NT2/D1 (cell line): ENCODE measurements at places on chromosomes 2 and 18.

DNA sequence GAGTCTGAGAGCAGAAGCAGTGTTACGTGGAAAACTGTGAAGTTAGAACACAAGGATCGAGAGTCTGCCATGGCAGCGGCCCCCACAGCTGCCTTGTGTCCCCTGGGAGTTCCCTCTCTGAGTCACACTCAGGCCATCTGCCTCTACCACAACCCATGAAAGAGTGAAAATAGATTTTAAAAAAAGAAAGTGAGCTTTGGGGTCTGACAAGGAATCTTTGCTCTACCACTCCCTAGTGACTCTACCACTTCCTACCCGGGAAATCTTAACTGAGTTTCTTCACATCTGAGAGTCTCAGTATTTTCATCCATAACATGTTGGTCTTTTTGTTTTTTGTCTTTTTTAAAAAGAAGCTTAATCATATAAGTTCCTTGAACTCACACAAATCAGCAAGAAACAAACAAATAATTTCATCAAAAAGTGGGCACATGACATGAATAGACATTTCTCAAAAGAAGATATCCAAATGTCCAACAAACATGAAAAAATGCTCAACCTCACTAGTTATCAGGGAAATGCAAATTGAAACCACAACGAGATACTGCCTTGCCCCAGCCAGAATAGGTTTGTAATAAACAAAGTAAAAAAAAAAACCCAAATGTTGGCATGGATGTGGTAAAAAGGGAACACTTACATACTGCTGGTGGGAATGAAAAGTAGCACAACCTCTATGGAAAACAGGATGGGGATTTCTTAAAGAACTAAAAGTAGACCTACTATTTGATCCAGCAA, 2.4 kb upstream of the MSGN1 start:
- no peak for DNase-seq

- DNase-seq = no peak
Measured at GRCh38 chr2:60067006-60067405, 486.4 kb downstream of the BCL11A start.

DNA sequence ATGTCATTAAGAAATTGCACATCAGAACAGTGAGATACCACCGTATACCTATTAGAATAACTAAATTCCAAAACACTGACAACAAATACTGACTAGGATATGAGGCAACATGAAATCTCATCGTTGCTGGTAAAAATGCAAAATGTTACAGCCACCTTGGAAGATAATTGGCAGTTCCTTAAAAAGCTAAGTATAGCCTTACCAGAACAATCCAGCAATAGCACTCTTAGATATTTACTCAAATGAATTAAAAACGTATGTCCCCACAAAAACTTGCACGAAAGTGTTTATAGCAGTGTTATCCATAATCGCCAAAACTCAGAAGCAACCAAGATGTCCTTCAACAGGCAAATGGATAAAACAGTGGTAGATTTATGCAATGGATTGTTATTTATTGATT, 241.7 kb downstream of the EPHA4 start:
- no peak for DNase-seq

DNA sequence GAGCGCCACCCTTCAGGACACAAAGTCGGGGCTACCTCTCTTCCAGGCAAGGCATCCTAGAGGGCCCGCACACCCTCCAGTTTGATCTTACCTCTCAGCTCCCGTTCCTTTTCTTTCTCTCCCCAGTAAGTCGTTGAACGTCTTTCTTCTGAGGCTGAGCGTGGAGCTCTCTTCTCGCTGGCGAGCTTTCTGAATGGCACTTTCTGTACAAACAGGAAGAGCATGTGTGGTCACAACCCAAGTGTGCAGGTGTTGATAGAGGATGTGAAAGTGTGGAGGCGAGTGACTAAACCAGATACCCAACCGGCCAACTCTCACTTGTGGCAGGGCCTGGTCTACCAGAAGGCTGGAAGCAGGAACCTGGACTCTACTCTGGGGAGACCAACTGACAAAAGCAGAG, at the start of gene AFF3:
Gene AFF3, minus strand, starts transcription at position 198 of the 400 bp plus-strand sequence. CDS start 38,136 bp downstream, outside the sequence.
- no peak for DNase-seq

DNA sequence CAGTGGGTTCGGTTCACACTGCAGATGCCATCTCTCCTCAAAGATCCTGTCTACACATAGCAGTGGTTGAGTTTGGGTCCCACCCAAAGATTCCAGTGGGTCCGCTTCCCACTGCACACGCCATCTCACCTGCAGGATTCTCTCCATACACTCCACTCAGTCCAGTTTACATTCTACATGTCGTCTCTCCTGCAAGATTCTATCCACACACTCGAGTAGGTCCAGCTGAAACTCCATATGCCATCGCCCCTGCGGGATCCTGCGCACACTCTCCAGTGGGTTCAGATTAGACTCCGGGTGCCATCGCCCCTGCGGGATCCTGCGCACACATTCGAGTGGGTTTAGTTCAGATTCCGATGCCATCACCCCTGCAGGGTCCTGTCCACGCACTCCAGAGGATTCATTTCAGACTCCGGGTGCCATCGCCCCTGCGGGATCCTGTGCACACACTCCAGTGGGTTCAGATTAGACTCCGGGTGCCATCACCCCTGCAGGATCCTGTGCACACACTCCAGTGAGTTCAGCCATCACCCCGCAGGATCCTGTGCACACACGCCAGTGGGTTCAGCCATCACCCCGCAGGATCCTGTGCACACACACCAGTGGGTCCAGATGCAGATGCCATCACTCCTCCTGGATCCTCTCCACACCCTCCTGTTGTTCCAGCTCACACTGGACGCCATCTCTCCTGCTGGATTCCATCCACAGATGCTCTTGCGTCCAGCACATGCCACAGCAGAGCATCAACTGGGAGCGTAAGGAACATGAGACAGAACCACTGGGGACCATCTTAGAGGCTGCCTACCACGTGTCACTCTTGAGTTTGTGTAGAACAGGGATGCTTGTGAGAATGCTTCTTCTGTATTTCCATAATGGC, 3.0 kb upstream of the PXDN start:
- DNase-seq = no peak

DNA sequence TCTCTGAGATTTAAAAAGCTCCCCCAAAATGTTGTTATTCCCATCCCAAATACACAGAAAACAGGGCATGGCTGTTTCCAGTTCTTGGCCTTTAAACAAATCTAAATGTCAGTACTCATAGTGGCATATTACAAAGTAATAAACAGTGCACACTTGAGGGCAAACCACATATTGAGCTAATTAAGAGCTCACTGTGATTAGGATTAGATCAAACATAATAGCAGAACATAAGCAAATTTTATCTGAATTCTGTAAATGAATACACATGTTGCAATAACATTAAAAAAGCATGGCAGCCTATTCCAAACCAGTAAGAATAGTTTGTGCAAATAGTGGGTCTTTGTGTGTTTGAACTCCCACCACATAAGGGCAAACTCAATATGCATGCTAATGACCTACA, 66.7 kb downstream of the FAM228A start:
- DNase-seq = no peak

GRCh38 chr2:179449010-179449409, 184.4 kb upstream of the SESTD1 start:
- DNase-seq = no peak

DNA sequence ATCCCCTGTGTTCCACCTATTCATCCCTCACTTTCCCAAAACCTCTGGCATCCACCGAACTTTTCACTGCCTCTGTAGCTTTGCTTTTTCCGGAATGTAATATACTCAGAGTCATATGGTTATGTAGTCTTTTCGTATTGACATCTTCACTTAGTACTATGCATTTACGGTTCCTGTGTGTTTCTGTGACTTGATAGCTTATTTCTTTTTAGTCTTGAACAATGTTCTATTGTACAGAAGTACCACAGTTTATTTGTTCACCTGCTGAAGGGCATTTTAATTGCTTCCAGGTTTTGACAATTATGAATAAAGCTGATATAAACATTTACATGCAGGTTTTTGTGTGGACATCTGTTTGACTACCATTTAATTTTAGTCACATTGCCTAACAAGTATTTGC, 154.7 kb upstream of the DOK6 start:
- DNase-seq = no peak

GRCh38 chr2:230520061-230520874, 104.3 kb downstream of the SP100 start:
- no peak for DNase-seq

DNA sequence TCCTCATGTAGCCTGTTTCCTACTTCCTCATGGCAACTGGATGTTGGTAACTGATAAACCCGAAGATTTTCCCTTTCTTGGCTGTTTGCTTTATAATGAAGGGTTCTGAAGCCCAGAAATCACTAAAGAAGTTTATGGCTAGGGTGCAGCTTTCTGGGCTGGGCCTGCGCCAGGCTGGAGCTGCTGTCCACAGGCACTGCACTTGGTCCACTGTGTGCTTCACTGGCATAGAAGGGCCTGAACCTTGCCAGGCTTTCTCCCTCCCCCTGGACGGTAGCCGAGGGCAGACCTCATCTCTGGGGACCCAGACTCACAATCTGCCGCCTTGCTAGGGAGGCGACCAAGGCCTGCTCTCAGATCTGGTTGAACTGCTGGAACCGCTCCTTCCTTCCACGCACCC, 133.3 kb upstream of the SPRED2 start:
- no peak for DNase-seq

- DNase-seq = no peak
Measured at GRCh38 chr18:61929881-61930640, 37.3 kb upstream of the RNF152 start.

DNA sequence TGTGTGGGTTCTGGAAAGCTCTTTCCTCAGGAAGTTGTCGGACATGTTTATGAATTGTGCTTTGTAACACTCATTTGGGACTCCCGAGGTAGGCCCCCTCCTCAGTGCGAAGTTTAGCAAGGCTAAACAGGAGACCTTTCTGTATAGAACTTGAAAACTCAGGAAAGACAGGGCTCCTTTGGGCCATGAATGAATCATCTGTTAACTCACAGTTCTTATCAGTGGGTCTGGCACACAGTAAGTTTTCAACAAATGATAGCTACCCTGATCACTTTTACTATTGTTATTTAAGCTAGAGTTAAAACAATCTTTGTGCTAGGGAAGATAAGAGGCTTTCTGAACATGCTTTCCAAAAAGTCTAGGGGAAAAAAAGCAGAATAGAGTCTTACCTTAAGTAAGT, 430.5 kb upstream of the ETAA1 start:
- no peak for DNase-seq

DNA sequence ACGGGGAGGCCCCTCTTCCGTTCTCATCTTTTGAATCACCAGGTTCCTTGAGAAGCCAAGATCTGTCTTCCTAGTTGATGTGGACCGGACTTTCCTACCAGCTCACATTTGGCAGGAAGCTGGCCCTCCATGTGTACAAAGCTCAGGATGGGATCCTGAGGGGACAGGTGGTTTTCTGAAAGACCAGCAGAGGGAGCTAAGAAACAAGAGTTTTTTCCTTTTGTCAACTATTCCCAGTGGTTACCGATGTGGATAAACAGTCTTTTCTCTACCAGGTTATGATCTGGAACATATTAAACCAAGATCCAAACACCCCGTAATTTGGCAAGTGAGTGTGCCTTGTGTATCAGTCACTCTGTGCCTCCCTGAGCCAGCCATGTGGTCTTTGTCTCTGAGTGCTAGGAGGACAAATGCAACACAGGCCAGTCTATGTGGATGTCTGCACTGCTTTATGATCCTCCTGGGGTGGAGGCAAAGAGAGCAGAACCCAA, 25.1 kb upstream of the ARHGAP25 start:
- no peak for DNase-seq

GRCh38 chr18:24989760-24990593, 362.0 kb downstream of the ZNF521 start:
- DNase-seq = no peak

DNA sequence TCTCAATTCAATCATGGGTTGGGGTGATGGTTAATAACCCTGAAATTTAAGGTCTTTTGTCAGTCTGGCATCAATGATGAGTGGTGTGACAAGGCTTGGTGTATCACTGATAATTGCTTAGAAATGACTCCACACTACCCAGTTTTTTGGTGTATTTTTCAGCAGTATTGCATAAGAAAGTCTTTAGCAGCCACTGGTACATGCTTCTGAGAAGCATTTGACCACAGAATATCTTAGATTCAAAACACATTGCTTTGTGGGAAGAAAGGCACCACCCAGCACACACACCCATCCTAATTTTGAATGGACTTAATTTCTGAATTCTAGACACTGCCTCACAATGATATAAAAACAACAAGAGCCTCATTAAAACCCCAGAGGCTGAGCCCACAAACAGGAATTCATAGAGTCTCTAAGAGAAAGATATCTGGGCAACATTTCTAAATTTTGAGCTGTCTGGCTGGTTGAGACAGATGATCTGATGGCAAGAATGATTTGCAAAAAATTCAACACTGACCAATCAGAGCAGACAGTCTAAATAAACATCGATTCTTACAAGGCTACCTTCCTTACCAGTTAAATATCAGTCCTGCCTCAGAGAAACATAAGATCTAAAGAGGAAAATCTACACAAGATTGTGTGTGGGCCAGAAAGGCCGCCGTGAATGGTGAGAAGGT, 114.7 kb upstream of the CYP1B1 start:
- no peak for DNase-seq

GRCh38 chr2:44578471-44579093, 216.8 kb downstream of the CAMKMT start:
- no peak for DNase-seq

DNA sequence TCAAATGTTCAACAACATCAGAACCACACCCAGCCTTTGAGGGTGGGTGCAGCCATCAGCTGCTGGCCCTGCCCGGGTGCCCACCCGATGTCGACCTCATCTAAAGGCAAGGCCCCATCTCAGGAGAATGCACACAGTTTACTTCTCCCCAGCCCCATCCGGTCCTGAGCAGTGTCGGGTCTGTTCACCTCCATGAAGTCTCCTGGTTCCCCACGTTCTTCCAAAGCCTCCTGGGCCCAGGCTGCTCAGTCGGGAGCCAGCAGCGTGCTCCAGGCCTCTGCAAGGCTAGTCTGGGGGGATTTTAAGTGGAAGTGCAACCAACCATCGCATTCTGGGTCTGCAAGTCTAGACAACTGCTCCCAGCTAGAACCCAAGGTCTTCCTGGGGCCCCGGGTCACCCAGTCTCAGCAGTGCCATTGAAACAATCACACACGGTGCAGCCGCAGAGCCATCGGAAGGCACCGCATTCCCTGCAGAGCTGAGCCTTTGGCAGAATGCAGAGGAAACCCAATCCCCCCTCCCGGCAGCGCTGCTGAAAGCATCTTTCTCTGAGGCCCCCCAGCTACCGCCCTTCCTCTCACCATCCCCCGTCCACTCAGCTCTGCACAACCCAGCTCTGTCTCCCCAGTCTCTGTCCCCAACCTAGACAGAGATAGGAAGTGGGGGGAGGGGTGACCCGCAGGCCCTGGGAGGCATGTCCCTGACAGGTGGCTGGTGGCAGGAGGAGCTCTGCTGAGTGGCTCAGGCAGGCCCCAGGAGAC, 8.5 kb downstream of the ESPNL start:
- no peak for DNase-seq

DNA sequence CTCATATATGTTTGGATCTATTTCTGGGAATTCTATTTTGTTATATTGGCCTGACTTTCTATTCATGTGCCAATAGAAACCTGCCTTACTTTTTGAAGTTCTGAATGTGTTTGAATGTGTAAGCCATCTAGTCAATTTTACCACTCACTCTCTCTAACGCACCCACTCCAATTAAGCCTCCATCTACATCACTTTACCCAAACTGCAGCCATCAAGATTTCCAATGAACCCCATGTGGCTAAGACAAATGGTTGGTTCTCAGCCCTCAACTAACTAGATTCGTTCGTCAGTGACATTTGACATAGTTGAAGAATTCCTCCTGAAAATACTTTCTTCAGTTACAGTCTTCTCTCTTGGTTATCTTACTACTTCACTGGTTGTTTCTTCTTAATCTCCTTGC, 137.3 kb upstream of the FSHR start:
- peak; percentile 52 for DNase-seq

- DNase-seq = no peak
Measured at GRCh38 chr2:143730953-143731260, 601.7 kb downstream of the ARHGAP15 start.
